ENCODE measurements at places on chromosomes 12 and 14. TPM values are rescaled to one million over a fixed set of nuclear protein-coding genes. Genes with fewer than 3 reads are reported as not detected.

Gene RASSF9
- 0.92 TPM for total RNA-seq

Gene RAD9B
- total RNA-seq, result 0.25 TPM

Gene BEGAIN
- total RNA-seq, result 0.13 TPM

Gene MANSC4
- total RNA-seq, result not detected

Gene CLEC4E
- total RNA-seq, result not detected

Gene AMDHD1
- 0.07 TPM for total RNA-seq

Gene SMOC1
- 0.04 TPM for total RNA-seq

Gene TIGAR
- 20.2 TPM for total RNA-seq

Gene COCH
- total RNA-seq, result 0.18 TPM

Gene LRTM2
- not detected for total RNA-seq

Gene GZMB
- not detected for total RNA-seq

Gene OLR1
- not detected for total RNA-seq

Gene ITGA5
- total RNA-seq, result 1,153 TPM

Gene MYH6
- total RNA-seq, result not detected

Gene USP15
- total RNA-seq, result 69.1 TPM

Gene ABCD2
- total RNA-seq, result not detected

Gene CLEC1B
- total RNA-seq, result not detected

Gene B4GALNT1
- 0.35 TPM for total RNA-seq

Gene PRIMA1
- total RNA-seq, result not detected

Gene WBP11
- 22.4 TPM for total RNA-seq

Gene OAS2
- total RNA-seq, result 11.1 TPM

Gene CACNA1C
- total RNA-seq, result not detected

Gene OR11H6
- not detected for total RNA-seq

Gene MSI1
- total RNA-seq, result not detected

Gene FAM90A1
- total RNA-seq, result 0.11 TPM

Gene CMAS
- total RNA-seq, result 29.3 TPM

Gene SOX5
- total RNA-seq, result 0.42 TPM

Gene OR10AD1
- not detected for total RNA-seq

Gene APOLD1
- total RNA-seq, result 3.8 TPM

Gene STYK1
- total RNA-seq, result 21.8 TPM

Gene HNF1A
- not detected for total RNA-seq

Gene ANKRD33
- total RNA-seq, result 0.20 TPM

Gene PLEKHH1
- total RNA-seq, result 0.14 TPM

Gene PTPRB
- 98.7 TPM for total RNA-seq

Gene MGP
- total RNA-seq, result 56.4 TPM

Gene TM9SF1
- 48.9 TPM for total RNA-seq

Gene FRMD6
- total RNA-seq, result 200 TPM

Gene TAS2R20
- 2.2 TPM for total RNA-seq

Gene KRT5
- total RNA-seq, result 0.66 TPM

Gene LPAR5
- total RNA-seq, result 0.04 TPM

Gene TMEM229B
- total RNA-seq, result 0.07 TPM

Gene RPL10L
- total RNA-seq, result not detected

Gene TSPAN19
- total RNA-seq, result 0.07 TPM

Gene HCAR3
- not detected for total RNA-seq

Gene TM7SF3
- total RNA-seq, result 105 TPM

Gene KIF26A
- 13.4 TPM for total RNA-seq

Gene HOXC9
- not detected for total RNA-seq

Gene AICDA
- total RNA-seq, result not detected

Gene HCAR1
- under 0.01 TPM for total RNA-seq

Gene TMTC2
- total RNA-seq, result 10.1 TPM

Gene NOC4L
- 22.4 TPM for total RNA-seq

Gene GLI1
- 0.07 TPM for total RNA-seq

Gene SRRM4
- not detected for total RNA-seq

Measured in pulmonary artery endothelial cell (primary cell).